ENCODE measurements at places on chromosomes 6 and 20.

DNA sequence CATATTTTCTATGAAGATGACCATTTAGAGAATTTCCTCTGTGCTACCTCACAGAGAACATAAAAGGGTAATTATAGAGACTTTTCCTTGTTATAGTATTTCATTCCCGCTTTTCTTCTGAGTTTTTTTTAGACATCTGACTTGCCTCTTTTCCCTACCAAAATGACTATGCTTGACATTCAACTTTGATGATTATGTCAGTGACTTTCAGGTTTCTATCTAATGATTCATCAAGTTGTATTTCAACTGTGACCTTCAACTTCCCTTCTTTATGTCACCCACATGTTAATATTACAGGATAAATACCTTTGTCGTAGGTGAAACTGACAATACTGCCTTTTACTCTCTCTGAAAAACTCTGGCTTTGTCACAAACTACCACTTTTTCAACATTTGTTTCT lies 95.3 kb downstream of the MLIP start:
- DNase-seq: no peak

DNA sequence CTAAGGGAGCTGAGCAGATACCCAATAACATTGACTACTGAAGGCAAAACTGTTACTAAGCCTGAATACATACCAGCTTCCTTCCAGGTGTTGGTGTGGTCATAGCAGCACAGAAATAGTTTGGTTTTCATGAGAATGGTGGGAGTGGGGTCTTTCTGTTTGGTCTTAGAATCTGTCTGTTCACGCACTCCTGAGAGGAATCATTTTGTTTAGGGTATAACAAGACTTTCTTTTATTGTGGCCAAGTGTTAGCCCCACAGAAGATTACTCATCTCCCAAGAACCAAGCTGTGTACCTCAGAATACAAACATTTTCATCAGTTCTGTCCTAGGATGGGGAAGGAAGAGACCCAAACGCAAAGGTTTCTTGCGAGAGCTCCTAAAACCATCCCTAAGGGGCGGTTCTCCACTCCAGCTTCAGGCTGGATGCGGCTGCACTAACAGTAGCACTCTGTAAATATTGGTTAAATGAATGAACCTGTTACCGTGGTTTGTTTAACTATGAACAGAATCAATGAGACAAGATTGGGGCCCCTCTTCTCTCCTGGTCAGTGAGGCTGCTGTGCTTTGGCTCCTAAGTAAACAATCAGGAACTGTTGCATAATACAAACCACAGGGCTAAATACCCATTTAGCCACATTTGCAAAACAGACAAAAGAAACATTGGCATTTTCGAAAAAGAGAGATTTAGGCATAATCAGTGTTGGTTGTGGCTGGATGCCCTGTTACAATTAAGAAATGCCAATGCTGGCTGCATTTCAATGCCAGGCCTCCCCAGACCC lies 44.9 kb downstream of the SNAP25 start:
- no peak for DNase-seq

- peak; percentile 7 for DNase-seq
Measured at GRCh38 chr6:163438940-163439335, 24.4 kb downstream of the QKI start.

GRCh38 chr6:15147827-15148226 lies 98.0 kb upstream of the JARID2 start:
- DNase-seq: no peak

GRCh38 chr6:31070711-31071197 lies 41.6 kb downstream of the C6orf15 start:
- no peak for DNase-seq
